Fibroblast of mammary gland (primary cell): ENCODE measurements at places on chromosomes 1 and 21.
A peak's percentile ranks its signal among the peaks of the same experiment; 100 is the strongest.

GRCh38 chr1:40606978-40607377 is 58.5 kb downstream of the RIMS3 start:
- no peak for DNase-seq

GRCh38 chr1:30915491-30916230 is 7.1 kb upstream of the SDC3 start:
- DNase-seq, result no peak

- peak; percentile 8 for DNase-seq
Measured at GRCh38 chr1:54738244-54738643, 22.6 kb downstream of the TTC4 start.

- peak; percentile 9 for DNase-seq
Measured at GRCh38 chr1:9732123-9732971, 80.8 kb downstream of the PIK3CD start.

- DNase-seq, result no peak
Measured at GRCh38 chr1:34682452-34683223, 72.2 kb upstream of the GJB5 start.

DNA sequence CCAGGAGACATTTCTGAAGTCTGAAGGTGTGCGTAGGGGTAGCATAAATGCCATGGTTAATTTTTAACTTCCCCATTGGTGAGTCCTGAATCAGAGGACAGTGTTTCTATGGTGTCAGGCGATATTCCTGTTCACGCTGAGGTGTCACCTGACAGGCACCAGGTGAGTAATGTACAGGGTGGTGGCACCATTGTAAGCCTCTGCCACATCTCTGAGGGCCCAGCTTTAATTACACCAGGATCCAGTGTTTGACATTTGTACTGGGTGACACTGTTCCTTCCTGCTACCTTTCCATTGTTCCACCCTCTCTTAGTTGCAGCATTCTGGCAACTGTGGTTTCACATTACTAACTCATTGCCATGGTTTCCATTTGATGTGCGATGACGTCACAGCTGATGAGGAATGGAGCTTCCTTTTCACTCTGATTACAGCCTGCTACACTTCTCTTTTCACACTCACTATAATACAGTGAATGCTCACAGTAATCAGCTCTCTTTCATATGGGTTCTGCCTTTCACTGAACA is 40.6 kb upstream of the MARK1 start:
- DNase-seq, result peak; percentile 68

- DNase-seq, result no peak
Measured at GRCh38 chr1:40886318-40887011, 24.3 kb upstream of the CITED4 start.

DNA sequence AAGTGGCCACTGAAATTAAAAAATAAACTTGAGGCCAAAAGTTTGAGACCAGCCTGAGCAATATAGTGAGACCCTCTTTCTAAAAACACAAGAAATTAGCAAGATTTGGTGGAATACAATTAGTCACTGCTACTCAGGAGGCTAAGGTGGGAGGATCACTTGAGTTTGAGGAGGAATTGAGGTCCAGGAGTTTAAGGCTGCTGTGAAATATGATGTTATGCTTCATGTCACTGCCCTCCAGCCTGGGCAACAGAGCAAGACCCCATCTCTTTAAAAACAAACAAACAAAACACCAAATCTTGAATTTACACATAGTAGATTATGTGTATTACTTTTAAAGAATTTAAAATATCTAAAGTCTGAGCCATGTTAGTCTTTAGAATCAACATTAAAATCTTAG is 6.3 kb upstream of the FNBP1L start:
- no peak for DNase-seq

GRCh38 chr1:66752000-66752592 is at the start of gene DYNLT5:
DYNLT5 (plus strand) TSS chr1:66752459; CDS start chr1:66754659, 2,200 bp downstream.
- peak; percentile 67 for DNase-seq
